ENCODE measurements at places on chromosomes 7 and 10.
A peak's percentile ranks its signal among the peaks of the same experiment; 100 is the strongest.

GRCh38 chr10:11295492-11295891 is 277.8 kb downstream of the CELF2 start:
- DNase-seq: no peak

DNA sequence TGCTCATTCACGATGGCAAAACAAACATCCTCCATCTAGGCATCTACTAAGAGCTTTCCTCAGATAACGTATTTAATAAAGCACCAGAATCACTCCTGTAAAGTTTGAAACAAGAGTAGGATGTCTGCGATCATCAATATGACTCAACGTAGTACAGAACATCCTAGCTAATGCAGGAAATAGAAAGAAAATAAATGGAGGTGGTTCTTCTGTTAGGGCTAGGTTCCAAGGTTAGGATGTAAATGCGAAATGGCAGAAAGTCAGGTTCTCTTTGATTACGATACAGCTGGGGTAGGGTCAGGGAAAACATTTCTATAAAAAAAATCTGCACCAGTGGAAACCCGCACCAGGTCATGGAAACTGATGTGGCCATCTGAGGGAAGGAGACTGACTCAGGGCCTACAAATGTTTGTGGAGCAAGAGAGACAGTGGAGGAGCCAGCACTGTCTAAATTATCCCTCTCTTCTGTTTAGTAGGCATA is 29.1 kb downstream of the CCDC6 start:
- DNase-seq: no peak

DNA sequence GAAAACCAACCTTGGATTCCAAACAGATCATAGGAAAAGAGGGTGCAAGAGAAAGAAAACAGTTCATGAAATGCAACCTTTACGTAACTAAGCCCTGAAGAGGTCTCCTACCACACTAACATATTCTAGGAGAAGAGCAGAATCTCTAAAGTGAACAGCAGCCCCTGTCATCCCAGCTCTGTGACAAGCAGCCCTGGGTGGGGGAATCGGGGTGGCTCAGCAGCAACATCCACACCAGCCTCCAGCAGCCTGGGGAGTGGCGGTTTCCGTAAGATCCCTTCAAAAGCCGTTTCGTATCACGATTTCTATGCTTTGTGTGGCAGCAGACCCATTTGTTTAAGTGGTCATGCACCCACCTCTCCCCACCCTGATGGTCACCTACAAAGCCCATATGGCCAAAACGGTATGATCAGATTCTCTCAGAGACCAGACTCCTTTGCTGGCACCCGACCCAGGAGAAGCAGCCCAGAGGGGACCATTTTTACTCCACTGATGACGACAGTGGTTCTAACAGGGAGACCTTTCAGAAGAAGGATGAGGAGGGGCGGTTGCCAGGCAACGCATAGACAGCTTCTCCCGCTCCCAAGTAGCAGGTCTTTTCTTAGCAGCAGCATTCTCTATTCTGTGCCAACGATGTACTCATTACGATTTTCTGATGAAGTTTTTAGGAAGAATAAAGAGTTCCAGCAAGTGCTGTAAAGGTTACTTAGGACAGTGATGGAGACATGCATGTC is 300.6 kb downstream of the DNAJB6 start:
- no peak for DNase-seq

- peak; percentile 2 for DNase-seq
Observed at GRCh38 chr10:115654961-115655360, 561.8 kb downstream of the ATRNL1 start.

- DNase-seq: no peak
Observed at GRCh38 chr10:129969911-129970464, 5.9 kb upstream of the EBF3 start.

GRCh38 chr7:26489906-26490639 is 198.4 kb downstream of the SNX10 start:
- DNase-seq: no peak

DNA sequence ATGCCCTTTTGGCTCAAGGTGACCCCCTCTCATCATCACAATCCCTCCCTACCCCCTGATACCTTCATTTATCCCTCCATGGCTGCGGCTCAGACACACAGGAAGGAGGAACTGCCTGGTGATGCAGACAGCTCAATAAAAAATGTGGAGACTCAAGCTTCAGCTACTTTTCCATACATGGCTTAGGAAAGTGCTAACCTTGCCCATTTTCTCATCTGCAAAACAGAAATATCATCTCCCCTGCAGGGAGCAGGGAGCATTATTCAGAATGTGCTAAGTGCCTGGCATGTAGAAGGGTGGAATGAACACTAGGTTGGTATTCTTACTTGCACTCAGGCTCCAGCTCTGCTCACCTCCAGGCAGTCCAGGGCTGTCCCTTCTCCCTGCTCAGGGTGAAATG is 23.8 kb downstream of the CXCL12 start:
- DNase-seq: no peak

DNA sequence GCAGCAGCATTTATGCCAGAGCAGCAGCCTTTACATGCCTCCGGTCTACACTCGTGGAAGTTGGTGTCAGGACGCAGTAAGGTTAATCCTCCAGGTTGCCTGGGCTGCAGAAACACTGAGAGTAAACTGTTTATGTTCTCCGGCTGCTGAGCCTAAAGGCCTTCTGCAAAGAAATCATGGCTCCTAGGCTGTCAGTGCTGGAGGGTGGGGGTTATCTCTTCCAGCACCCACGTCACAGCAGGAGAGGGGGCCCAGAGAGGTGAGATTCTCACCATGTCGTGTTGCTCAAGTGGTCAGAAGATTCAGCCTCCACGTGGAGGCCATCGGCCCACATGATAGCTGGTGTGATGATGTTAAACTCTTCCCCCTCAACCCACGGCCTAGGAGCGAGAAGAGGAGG is 41.2 kb downstream of the COL13A1 start:
- no peak for DNase-seq

DNA sequence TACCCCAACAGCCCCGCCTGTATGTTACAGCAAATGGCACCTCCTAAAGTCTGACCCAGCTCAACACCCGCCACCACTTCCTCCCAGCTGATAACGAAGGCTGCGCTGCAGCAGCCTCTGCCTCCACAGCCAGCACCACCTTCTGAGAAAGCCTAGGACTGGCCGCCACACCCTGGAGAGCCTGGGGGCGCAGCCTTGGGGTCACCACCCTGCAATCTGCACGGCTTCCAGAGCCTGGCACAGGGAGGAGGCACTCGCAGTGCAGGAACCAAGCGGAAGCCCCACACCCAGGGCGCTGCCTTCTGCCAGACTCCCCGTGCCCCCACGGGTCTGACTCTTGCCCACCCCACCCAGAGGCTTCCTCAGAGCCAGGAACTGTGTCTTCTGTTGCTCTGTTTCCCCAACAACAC is 112.5 kb downstream of the MAD1L1 start:
- no peak for DNase-seq

DNA sequence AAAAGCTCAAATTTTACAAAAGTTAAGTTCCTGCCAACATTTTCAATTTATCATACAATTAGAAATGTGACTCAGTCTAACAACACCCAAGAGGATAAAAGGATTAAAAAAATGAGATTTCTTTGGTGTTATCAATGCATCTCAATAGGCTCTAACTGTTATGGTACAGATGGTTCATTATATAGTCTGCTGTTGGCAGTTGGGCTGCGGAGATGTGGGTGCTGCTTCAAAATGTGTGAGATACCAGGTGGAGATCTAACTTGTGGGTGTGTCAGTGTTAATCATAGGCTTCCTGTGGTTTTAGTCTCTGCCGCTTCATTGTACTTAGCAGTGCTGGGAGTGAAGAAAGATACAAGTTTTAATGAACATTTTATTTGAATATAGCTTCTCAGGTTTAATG is 231.2 kb downstream of the EXOC4 start:
- no peak for DNase-seq

Measured in H54 (cell line).